CD4-positive, CD25-positive, alpha-beta regulatory T cell (primary cell): ENCODE measurements at places on chromosomes 3 and 15.

DNA sequence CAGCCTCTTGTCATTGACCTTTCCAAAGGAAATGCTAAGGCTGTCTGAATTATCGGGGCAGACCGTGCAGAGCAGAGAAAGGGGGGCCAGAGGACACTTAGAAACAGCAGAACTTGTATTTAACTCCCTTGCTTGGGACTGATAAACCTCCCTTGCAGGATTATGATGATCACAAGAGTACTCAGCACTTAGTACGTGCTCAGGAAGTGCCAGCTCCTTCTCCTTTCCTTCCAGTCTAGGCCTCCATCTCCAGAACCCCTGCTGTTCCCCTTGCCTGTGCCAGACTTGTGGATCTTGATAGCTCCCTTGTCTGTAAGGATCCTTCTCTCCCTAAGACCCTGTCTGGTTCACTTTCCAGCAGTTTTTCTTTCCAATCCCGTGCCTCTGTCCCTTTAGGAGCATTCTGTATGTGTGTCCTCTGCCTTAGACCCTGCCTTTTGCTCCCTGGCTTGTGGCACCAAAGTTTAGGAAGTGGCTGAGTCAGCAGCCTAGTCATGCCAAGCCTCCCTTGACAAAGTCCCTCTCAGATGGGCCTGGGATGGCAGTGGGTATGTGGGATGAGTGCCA lies 747 bp downstream of the SORD start:
- DNase-seq, result no peak

DNA sequence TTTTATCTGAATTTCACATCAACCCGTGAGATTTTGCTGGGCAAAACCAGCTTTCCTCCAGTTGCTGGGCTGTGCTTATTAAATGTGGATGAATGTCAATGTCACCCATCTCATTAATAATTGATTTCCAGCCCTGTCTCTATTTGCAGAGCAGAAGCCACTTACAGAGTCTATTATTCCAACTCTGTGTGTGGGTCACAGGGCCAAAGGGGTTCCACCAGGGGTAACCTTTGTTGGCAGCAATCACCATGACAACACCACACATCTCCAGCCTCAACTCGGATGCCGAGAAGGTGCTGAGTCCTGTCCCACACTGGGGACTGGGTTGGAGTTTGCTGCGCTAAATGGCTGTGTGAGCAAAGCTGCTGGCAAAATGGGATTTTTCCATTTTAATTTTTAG lies 51.1 kb upstream of the WNT5A start:
- no peak for DNase-seq

DNA sequence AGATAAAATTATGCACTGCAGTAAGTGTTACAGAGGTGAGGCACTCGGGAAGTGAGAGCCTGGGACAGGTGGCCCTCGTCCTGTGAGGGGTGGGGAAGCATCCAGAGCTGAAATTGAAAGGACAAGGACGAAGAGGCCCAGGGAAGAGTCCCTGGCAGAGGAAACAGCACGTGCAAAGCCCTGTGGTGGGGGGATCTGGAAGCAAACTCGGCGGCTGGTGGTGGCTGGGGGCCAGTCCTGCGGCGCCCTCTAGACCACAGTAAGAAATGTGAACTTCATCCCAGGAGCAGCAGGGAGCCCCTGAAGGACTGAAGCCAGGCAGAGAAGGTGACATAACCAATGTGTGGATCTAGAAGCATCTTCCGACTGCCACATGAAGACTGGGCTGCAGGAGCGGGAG lies 42.8 kb downstream of the GRIP2 start:
- no peak for DNase-seq

DNA sequence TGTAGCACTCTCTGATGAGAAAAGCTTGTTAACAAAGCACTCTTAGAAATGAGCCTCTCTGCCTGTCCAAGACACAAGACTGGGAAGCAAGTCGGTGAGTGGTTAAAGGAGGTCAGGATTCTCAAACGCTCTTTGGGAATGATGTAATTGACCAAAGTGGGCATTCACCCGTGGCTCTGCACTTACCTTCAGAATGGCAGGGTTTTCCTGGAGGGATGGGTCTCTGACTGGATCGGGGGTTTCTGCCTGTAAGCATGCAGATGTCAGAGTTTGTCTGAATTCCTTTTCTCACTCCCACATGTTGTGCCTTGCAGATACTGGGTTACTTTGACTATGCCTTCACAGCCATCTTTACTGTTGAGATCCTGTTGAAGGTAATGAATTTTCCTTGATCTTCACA lies 106.3 kb downstream of the CHDH start:
- DNase-seq, result no peak

- no peak for DNase-seq
Observed at GRCh38 chr15:74336061-74337005, 31.1 kb downstream of the CYP11A1 start.

DNA sequence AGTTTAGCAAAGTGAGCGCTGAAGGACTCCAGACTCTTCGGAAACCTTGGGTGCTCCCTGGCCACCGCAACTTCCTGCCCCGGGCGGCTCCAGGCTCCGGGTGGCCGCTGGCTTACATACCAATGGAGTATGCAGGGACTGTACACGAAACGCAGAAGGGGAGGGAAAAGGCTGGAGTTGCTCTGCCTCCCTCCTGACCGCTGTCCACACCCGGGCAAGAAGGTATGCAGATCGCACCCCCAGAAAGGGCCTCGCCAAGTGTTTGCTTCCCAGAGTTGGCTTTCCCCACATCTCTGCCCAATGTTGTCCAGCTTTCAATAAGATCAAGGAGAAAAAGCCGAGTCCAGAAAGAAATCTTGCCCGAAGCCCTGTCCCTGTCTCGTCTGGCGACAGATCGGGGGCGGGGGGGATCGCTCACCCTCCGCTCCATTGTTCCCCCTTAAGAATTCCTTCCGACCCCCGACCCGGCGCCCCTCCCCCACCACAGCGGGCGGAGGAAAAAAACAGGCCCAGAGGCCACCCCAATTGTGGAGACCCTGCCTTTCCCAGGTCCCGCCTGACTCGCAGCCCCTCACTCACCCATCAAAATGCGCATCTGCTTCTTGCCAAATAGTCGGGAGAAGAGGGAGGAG lies 533 bp downstream of the ARF4 start:
- DNase-seq, result peak; percentile 73
